ENCODE measurements at places on chromosomes 6 and 20. TPM values are rescaled to one million over a fixed set of nuclear protein-coding genes. Genes with fewer than 3 reads are reported as not detected.

- no peak for DNase-seq
Measured at GRCh38 chr6:110364364-110365105, 6.4 kb upstream of the METTL24 start.

- no peak for DNase-seq
Measured at GRCh38 chr6:115485400-115485799, 575.3 kb downstream of the FRK start.

GRCh38 chr6:143969077-143969476, 39.0 kb downstream of the PLAGL1 start:
- no peak for DNase-seq

DNA sequence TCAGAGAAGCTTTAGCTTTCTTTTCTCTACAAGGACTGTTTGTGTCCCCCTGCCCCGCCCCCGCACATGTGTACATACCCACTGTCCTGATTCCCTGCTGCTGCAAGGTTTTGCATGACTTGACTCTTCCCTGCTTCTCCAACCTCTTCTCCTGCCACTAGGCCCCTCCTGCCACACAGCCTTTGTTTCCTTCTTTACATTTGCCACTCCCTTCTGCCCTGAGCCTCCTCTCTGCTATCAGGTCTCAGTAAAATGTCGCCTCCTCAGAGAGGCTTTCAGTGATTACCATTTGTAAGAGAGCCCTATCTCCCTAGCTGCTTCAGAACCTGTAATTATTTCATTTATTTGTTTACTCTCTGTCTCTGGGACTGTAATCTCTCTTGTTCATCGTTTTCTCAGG, 56.4 kb upstream of the VSTM2L start:
- DNase-seq, result no peak

GRCh38 chr6:112311950-112312547, 35.1 kb upstream of the RFPL4B start:
- DNase-seq, result peak; percentile 40

DNA sequence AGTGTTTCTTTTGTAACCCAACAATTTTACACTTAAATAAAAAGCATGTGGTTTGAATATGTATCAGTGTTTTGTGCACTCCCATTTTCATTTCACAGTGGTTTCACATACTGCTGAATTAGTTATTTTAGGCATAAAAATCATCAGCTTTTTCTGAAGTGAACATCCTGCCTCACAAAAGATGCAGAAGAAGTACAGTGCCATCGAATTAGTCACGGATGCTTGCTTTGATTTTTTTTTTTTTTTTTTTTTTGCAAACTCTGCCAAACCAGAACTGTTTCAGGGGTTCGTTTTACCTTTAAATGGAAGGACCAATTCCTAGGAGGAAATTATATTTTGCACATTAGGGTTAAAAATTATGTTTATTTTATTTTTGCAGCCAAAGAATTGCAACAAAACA, 158.6 kb downstream of the RPS12 start:
- DNase-seq, result no peak

DNA sequence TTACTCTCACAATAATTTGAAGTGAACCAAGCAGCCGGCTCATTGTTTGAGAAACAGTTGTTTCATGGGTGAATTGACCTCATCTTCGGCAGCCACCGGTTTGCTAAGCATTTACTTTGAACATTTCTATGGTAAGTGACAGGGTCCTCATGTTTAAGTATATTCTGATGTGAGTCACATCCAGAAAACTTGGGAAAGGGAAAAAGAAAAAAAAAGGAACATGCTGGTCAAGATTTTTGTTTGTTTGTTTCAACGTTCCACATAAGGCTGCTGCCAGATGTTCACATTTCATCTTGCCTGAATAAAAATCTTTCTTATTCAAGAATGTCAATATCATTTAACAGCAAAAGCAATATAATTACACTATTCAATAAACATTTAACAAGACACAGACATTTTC, 55.0 kb upstream of the EXOC2 start:
- DNase-seq, result no peak

- no peak for DNase-seq
Measured at GRCh38 chr6:80872199-80872950, 765.9 kb downstream of the BCKDHB start.

DNA sequence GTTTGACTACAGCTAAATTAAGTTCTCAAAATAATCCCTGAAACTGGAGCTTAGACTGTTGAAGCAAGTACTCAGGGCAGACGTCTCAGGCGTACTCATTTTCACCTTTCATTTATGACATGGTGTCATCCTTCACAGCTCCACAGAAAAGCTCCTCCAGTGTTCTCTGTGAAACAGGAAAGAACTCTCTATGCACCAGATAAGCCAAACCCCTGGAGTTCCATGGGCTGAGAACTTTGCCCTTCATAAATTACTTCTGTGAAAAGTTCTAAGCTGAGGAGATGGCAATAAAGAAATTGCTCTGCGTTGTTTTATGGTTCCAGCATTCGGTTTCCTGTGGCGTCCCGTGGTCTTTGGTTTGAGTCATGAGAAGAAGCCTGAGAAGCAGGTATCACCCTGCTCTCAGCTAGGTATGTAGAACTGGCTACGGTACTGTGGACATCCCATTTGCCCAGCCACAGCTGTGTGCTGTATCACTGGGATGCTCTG, 20.2 kb upstream of the RREB1 start:
- no peak for DNase-seq

DNA sequence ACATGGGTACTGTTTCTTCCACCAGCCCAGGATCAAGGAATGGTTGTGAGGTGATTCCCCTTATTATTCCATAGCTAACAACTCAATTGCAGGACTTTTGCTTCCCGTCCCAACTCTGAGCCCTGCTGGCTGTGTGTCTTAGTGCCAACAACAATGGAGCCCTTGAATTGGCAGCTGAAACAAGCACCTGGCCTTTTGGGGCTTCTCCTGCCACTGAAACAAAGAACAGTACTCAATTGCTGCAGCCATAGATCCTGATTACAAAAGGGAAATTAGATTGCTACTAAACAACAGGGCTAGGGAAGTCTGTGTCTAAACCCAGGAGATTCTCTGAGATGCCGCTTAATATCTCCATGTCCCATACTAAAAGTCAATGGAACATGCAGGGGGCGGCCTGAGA, 61.3 kb upstream of the CARMIL1 start:
- DNase-seq, result no peak

DNA sequence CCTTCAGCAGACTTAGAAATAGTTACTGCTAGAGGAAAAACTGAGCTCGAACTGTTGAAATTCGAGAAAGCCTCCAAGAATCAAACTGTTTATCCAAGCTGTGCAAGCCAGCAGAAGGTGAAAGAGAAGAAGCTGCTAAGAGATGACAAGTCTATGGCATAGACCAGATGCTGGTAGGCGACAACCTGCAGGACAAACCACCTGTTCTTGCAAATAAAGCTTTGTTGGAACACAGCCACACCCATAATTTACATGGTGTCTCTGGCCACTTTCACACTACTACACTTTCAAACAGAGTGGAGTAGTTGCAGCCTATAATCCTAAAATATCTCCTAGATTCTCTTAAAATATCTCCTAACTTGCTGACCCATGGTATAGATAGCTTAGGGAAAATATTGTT, 33.3 kb downstream of the TNFRSF21 start:
- DNase-seq, result no peak

GRCh38 chr6:25590986-25591385, 61.0 kb upstream of the SCGN start:
- DNase-seq, result no peak

GRCh38 chr6:151276112-151276740, 36.5 kb downstream of the AKAP12 start:
- DNase-seq, result no peak

DNA sequence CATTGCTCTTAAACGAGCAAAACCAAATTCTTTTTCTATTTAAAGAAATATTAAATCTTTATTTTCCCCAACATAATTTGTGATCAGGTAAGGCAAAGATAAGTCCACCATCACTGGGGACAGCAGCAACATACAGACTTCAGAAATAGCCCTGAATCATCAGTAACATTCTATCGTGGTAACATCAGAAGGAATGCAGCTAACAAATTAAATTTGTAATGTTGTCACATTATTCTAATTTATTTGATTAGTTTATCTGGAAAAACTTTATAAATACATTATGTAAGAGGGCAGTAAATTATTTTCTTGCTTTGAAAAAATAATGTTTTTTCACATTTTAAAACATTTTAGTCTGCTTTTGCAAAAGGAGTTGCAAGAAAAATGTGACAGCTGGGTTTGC, 53.6 kb upstream of the BCLAF1 start:
- no peak for DNase-seq

DNA sequence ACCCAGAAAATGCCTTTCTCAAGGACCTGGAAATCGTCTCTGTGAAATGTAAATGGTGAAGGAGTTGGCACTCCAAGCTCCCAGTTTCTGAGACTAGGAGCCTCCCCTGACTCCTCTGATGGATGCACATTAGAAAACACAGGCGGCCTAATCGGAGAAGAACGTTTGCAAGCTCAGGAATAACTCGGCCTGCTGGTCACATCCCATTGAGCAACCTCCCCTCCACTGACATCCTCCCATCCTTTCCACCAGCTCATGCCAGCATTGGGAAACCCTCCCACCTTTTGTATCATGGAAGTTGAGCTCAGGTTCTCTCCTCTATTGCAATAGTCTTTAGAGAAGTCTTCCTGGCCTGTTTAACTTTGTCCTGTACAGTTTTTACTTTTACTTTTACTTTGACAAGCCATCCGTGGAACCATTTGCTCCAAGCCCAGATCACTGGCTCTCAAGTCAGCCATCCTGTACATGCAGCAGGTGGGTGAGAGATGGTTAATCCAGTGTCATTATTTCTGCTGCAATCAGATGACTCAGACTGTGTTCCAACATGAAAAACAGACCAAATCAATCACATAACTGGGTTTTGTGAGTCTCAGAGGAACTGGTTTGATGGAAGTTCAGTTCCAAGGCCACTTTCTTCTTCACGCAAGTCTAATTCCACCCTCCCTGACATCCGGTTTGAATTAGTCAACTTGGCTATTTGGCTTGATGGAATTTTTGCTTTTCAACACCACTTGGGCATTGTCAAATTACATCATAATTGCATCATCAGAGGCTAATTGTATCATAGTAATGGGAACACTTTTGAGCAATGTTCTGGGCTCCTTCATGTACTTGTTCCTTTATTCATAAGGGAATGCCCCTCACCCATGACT, 619.4 kb upstream of the CDH4 start:
- DNase-seq, result no peak

DNA sequence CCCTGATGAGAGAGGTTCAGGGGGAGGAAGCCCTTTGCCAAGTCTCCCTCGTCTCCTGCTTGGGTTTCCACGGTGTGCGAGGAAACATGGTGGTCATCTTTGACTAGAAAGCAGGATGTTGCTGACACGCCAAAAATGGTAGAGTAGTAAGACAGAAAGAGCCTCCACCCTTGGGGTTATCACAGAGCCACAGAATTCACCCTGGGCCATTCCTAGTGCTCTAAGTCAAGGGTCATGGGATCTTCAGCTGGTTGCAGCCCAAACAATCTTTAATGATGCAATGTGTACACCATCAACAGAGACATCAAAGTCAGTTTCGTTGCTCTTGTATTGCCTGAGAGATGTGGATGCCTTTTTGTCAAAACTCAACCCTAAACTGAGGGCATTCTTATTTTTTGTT, 201.9 kb downstream of the LY86 start:
- DNase-seq, result no peak

DNA sequence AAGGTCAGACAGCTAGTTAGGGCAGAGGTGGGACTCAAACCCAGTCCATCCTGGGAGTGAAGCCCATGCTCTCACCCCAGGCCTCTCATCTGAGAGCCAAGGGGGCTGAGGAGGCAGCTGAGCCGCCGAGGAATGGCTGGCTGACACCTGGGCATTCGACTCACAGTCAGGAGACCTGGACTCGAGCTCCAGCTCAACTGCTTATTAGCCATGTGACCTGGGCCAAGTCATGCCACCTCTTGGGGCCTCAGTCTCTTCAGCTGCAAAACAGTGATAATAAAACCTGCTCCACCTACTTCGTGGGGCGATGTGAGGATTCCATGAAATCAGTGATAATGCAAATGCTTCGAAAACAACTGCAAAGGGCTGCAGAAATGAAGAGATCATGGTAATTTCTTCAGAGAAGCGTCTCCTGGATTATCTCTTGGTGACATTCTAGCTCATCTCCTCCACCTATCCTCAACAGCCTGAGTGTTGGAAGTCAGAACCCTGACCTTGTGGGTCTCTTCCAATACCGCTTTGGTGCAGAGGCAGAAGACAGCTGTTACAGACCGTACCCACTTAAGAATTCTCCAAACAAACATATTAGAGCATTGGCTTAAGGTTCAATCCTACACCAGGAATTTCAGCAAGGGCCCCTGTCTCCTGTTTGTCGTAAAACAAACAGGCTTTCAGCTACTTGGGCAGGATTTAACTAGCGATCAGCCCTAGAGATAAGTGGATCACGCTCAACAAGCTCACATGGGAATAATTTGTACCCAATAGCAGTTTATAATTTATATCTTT, 60.0 kb upstream of the PIM1 start:
- DNase-seq, result peak; percentile 68

CPXM1 gene
- 0.49 TPM for total RNA-seq

MAP3K4 gene
- total RNA-seq, result 74.2 TPM

VARS1 gene
- total RNA-seq, result 488 TPM

ACTL10 gene
- not detected for total RNA-seq
